ENCODE measurements at places on chromosomes 3 and 15.

DNA sequence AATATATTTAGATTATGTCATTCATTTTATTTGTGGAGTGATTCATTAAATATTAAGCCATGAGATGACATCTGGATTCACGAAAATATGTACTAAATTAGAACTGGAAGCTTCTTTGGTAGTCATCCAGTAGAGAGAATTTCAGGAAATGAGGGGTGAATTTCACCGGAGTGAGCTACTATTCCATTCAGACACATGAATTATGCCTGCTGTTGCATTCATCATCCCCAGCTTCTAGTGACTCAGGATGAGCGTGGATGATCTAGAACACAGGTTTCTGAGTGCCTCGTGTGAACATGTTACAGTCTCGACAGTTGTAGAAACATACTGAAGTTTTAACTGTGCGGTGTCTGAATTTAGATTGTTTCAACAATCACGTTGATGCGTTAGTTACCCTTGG, 42.9 kb upstream of the GABRG3 start:
- DNase-seq = no peak

GRCh38 chr15:86445579-86446252, 366.0 kb downstream of the AGBL1 start:
- no peak for DNase-seq

DNA sequence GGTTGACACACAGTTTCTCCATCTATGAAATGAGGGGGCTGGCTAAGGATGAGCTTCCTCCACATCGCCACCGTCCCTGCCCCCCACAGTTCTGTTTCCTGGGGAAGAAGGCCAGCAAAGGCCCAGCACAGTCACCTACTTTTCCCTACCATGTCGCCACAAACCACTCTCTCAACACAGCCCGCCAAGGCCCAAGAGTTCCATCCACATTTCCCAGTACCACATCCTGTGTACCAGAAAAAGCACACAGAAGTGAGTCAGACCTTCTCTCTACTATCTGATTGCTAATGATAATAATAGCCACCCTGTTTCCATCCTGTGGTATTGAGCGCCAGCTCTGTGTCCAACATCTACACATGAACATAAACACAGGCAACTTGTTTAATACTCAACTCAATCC, 30.3 kb upstream of the C15orf39 start:
- no peak for DNase-seq

DNA sequence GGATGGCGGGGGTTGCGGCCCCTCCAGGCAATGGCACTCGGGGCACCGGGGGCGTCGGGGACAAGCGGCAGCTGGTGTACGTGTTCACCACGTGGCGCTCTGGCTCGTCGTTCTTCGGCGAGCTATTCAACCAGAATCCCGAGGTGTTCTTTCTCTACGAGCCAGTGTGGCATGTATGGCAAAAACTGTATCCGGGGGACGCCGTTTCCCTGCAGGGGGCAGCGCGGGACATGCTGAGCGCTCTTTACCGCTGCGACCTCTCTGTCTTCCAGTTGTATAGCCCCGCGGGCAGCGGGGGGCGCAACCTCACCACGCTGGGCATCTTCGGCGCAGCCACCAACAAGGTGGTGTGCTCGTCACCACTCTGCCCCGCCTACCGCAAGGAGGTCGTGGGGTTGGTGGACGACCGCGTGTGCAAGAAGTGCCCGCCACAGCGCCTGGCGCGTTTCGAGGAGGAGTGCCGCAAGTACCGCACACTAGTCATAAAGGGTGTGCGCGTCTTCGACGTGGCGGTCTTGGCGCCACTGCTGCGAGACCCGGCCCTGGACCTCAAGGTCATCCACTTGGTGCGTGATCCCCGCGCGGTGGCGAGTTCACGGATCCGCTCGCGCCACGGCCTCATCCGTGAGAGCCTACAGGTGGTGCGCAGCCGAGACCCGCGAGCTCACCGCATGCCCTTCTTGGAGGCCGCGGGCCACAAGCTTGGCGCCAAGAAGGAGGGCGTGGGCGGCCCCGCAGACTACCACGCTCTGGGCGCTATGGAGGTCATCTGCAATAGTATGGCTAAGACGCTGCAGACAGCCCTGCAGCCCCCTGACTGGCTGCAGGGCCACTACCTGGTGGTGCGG, 1.9 kb downstream of the CHST2 start:
- peak; percentile 6 for DNase-seq

DNA sequence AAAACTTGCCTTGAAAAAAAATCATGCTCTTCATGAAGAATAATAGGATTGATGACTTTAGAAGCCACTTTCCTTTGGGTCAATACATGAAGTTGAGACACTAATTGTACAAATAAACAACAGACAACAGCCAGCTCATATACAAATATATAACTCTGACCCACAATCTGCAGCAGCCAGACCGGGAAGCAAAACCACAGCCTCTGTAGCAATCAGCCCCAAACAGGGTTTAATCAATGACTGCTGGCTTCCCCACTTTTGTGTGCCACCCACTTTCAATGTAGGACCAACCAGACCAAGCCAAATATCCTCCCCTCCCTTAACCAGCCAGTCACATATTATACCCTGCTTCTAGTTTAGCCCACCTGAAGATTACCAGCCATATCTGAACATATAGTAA, 39.0 kb downstream of the IFT57 start:
- DNase-seq = no peak

GRCh38 chr3:65729555-65729954, 309.2 kb downstream of the MAGI1 start:
- peak; percentile 29 for DNase-seq

DNA sequence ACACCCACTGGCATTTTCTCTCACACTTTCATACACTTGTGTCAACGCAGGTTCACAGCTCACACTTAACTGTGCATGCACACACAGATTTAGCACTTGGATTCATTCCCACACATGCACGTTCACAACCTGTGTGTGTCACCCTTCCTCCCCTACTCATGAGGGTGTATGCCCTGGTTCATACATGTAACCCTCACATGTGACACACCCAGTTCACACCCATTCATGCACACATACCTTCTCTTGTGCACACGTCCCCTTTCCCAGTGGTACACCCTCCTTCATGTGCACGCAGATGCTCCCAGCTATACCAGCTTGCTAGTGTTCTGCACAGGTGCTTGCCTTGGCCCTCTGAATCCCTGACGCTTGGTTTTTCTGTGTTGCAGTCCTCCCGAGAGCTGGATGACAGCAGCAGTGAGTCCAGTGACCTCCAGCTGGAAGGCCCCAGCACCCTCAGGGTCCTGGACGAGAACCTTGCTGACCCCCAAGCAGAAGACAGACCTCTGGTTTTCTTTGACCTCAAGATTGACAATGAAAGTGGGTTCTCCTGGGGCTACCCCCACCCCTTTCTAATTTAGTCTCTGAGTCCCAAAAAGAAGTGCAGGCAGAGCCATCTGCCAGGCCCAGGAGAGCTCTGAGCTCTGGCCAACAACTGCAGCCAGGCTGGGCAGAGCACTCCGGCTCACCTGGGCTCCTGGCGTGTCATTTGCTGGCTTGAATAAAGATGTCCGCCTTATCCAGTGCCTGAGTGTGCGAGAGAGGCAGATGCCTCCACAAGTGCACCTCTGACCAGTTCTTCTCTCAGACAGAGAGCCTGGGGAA, 39.5 kb downstream of the GOLGA6A start:
- DNase-seq = no peak

DNA sequence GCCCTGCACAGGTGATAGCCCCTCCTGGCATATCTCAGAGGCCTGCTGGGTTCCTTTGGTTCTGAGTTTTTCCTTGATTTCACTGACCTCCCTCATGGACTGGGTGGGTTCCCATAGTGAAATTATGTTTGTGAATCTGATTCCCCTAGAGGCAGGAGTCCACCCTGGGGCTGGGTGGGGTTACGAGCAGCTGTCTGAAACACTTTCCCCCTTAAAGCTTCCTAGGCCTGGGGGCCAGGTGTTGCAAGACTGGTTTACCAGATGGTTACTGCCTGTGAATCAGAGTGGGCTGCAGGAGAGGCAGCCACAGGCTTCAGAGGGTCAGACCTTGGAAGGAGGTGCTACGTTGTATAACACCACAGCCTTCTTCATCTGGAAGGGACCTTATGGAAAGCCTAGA, 34.3 kb downstream of the IL20RB start:
- no peak for DNase-seq

- DNase-seq = no peak
These were observed 198.5 kb upstream of the RARB start for GRCh38 chr3:25229586-25229985.

DNA sequence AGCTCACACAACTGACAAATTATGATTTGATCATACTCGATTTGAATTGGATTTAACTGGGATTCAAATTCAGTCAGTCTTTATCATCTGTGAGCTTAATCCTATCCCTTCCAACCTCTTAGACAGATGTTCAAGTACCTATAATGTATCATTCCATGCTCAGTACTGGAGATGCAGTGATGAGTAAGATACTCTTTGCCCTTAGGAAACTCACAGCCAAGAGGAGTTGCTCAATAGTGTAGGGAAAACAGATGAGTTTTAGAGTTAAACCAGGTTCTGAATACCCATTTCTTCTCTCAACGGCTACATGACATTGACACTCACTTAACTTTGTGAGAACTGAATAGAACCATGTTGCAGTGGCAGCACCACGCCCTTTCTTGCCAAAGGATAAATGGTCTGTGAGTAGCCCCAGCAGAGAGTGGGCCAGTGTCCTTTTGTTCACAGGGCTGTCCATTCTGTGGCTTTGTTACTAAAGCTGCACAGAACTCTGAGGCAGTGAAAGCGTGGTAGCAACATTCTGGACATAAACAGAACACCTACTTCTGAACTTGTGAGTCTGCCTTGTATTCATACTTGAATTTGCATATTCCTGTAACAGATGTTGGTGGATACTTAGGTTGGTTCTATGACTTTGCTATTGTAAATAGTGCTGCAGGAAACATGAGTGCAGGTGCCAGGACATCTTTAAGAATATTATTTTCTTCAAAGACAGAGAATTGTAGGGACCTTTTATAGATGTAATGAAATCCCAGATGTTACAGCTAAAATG, 91.6 kb downstream of the RASA2 start:
- DNase-seq = no peak

DNA sequence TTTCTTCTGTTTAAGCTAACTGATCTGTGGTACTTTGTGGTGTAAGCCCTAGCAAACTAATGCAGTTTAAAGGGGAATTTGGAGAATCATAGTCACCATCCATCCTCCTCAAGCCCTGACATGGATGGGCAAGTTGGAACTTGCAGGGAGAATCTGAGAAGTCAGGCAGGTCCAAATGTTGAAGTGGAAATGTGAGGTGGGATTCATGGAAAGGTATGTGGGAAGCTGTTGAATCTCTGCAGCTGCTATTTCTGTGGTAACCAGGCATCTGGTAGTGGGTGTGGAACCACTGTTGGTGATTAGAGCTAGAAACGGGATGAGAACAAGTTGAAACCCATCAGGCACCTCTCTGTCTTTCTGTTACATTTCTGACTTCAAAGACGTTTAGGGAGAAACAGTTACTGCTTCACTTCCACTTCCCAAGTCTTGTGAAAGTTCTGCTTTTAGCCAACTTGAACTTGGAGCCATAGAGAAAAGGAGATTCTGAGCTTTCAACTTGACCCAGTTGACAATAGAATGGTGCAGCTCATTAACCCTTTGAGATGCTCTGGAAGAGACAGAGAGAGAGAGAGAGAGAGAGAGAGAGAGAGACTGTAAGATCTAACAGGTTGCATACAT, 38.1 kb upstream of the NMNAT3 start:
- DNase-seq = no peak

GRCh38 chr3:46900007-46900292, 22.4 kb downstream of the PTH1R start:
- no peak for DNase-seq

- no peak for DNase-seq
These were observed 10.7 kb downstream of the CNTN6 start for GRCh38 chr3:1103525-1103924.

DNA sequence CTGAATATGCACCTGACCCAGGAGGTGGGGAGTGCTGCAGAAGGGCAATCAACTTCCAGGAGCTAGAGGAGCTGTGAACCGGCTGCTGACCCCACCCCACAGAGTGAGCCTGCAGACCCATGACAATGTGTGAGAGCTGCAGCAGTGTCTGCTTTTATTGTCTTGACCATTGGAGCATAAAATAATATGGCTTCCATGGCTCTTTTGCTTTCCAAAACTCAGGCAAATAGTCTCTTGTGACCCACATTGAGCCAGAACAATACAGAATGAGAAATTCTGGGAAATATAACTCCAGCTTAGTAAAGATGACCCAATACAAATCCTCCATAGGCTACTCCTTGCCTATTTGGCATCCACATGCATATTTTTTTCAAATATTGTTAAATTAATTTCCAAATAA, 309.6 kb downstream of the PYDC2 start:
- no peak for DNase-seq

- no peak for DNase-seq
These were observed 58.7 kb upstream of the FNDC3B start for GRCh38 chr3:171980578-171981270.

GRCh38 chr3:98567666-98568270, 25.6 kb downstream of the CPOX start:
- DNase-seq = no peak

DNA sequence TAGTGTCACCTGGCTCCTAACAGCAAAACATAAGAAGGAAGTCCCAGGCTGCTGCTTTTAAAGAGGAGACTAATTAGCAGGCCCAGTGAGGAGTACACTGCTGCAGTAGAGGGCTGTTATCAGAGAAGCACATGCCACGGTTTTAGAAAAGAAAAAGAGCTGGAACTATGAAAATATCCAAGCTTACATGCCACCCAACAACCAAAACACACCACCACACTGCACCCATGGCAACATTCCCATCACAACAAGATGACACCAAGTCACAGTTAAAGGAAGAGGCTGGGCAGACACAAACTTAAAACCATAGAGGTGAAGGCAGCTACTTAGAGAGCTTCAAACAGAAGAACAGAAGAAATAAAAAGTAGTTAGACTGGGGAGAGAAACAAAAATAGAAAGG, 37.0 kb downstream of the NPTN start:
- no peak for DNase-seq

- no peak for DNase-seq
These were observed 1.5 kb downstream of the VWA5B2 start for GRCh38 chr3:184230603-184231528.

DNA sequence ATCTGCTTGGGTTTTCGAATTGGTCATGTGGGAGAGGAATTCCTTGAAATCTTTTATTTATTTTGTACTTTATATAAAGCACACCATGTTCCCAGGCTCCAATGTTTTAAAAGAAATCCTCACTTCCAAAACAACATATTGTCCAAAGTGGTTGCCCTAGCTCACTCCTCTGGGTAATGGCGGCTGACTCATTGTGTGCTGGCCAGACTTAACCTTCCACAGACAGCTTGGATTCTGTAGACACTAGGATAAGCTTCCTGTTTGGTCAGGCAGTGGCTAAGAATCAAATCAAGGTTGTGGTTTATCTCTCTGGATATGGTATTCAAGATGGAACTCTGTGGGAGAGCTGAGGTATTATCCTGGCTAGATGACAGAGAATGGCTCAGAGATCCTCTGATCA, 55.8 kb upstream of the FAM98B start:
- DNase-seq = peak; percentile 39

DNA sequence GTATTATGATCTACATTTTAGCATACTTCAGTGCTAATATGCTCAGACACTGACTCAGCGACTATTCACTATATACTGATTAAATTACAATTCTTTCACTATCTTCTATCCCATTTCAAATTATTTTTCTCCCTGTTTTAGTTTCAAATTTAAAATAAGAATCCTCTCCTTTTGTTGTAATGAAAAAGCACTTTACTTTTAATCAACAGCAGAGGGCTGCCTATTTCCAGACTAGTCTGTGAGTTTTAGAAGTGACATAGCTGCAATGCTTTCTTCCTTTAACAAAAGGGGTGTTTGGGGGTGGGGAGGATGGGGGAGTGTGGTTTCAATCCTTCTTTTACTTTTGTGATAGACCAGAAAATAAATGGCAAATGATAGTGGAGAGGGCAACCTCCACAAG, 2.4 kb downstream of the NEDD4 start:
- DNase-seq = no peak

- DNase-seq = no peak
These were observed 69.8 kb upstream of the MFGE8 start for GRCh38 chr15:88982946-88983342.
